ENCODE measurements at places on chromosomes 2 and 18. TPM values are rescaled to one million over a fixed set of nuclear protein-coding genes. Genes with fewer than 3 reads are reported as not detected.

DNA sequence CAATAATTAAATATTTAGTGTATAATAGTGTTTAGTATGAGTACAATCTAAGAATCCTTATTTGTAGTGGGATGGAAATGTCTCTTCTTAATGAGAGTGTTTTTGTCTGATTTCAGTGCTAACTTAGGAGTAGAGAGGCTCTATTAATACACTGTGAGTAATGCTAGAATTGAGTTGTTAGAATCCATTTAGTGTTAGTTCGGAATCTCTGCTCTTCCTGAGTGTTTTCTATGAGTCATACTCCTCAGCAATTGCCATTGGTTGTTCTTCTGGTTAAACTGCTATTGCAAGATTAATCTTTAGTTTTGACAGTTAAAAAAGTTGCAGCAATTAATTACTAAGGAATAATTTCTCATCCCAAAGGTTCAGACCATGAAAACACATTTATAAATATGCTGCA lies 828.6 kb upstream of the POU3F3 start:
- no peak for DNase-seq
- H3K4me1 ChIP-seq, result no peaks in the 10 kb centered on the region
- no peak overlapping the region for H3K4me3 ChIP-seq
- H3K36me3 ChIP-seq, result no peaks in the 10 kb centered on the region
- no peak overlapping the region for H3K27ac ChIP-seq

The SERPINB4 gene
- polyA plus RNA-seq, result not detected

DNA sequence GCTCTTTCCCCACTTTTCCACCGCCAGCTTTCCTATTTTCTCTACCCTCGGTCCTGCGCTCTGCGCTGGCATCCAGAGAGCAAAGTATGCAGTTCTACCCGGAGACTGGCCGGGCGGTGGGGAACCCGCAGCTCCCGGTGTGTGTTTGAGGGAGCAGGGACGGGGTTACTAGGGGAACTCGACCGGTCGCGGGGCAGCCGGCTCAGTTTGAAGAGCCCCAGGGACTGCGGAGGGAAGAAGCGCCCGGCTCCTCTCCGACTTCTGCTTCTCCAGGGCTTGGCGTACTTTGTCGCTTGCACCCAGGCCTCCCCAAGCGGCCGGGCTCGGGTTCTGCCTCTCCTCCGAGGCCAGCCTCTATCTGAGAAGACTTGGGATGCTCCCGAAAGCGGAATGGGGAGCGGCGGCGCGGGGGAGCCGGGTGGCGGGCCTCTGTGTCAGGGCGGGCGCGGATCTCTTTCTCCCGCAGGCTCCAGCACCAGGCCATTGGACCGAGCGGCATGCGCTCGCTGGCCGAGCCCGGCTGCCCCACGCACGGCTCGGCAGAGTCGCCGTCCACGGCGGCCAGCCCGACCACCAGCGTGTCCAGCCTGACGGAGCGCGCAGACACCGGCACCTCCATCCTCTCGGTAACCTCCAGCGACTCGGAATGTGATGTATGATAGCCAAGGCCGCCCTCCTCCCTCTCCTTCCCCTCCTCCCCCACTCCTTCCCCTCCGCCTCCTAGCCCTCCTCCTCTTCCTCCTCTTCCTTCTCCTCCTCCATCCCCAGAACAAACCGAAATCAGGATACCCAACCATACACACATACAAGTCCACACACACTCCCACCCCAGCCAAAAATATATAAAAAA lies 2.8 kb downstream of the SIX3 start:
- H3K27me3 ChIP-seq, result peaks cover 92% of the 10 kb centered on the region
- DNase-seq, result no peak
- no peaks in the 10 kb centered on the region for H3K36me3 ChIP-seq
- H3K4me3 ChIP-seq, result no peak overlapping the region
- H3K27ac ChIP-seq, result no peak overlapping the region

DNA sequence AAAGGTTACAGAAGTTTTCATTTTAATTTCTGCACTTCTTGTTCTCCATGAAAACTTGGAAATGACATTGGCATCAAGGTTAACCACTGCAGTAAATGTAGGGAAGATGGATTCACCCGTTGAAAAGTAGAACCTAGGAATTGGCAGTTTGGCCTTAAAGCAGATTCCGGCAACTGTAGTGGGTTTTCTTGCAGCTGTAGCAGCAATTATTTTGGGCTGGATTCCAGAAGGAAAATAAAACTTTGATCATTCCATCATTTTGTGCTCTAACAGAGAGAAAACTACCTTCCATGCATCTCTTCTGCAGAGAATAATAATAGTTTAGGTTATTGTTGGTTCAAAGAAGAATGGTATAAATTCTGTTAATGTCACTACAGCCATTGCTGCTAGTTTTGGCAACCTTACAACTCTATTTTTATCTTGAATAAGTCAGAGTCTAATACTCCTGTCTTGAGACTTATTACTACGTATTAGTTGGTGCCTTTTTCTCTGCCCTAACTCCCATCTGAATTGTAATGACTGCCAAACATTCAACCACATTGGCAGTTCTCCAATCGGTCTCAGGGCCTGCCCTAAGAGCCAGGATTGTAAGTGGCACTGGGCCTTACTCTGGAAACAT lies 178.1 kb upstream of the PIEZO2 start:
- H3K4me3 ChIP-seq, result no peak overlapping the region
- no peak overlapping the region for H3K27ac ChIP-seq
- H3K36me3 ChIP-seq, result no peaks in the 10 kb centered on the region

DNA sequence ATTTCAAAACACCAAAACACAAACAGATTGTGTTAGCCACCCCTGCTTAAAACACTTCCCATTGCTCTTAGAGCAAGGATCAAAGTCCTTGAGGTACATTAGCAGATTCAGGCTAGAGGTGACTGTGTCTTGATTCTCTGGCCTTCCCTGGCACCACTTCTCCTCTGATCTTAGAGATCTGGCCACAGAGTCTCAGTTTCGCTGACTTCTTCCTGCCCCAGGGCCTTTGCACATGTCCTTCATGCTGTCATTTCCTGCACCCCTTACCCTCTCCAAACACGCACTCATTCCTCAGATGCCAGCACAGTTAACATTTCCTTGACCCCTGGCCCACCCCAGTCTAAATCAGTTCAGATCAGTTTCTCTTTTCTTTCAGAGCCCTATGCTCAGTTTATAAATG lies 16.9 kb downstream of the CXCR4 start:
- no peak for DNase-seq
- H3K4me3 ChIP-seq, result no peak overlapping the region
- no peak overlapping the region for H3K27ac ChIP-seq
- no peaks in the 10 kb centered on the region for H3K27me3 ChIP-seq
- H3K36me3 ChIP-seq, result no peaks in the 10 kb centered on the region
- H3K4me1 ChIP-seq, result peaks cover 11% of the 10 kb centered on the region

- no peaks in the 10 kb centered on the region for H3K4me1 ChIP-seq
- H3K36me3 ChIP-seq, result no peaks in the 10 kb centered on the region
- peaks cover 19% of the 10 kb centered on the region for H3K27me3 ChIP-seq
These were observed at the start of gene CBLN2 for GRCh38 chr18:72544092-72544886. TSS of gene CBLN2 (minus strand) at chr18:72544342. CDS start at chr18:72542160, 2,182 bp downstream.

GRCh38 chr2:194559964-194560363 lies 1097.1 kb upstream of the SLC39A10 start:
- no peak overlapping the region for H3K27ac ChIP-seq
- no peak for DNase-seq
- H3K36me3 ChIP-seq, result no peaks in the 10 kb centered on the region
- H3K4me1 ChIP-seq, result no peaks in the 10 kb centered on the region
- H3K4me3 ChIP-seq, result no peak overlapping the region

- H3K4me1 ChIP-seq, result no peaks in the 10 kb centered on the region
- H3K36me3 ChIP-seq, result no peaks in the 10 kb centered on the region
- peaks cover 8% of the 10 kb centered on the region for H3K27me3 ChIP-seq
- H3K27ac ChIP-seq, result no peak overlapping the region
- no peak for DNase-seq
- no peak overlapping the region for H3K4me3 ChIP-seq
These were observed 129.8 kb downstream of the PXDN start for GRCh38 chr2:1614564-1614963.

The RAB27B gene
- polyA plus RNA-seq, result not detected

DNA sequence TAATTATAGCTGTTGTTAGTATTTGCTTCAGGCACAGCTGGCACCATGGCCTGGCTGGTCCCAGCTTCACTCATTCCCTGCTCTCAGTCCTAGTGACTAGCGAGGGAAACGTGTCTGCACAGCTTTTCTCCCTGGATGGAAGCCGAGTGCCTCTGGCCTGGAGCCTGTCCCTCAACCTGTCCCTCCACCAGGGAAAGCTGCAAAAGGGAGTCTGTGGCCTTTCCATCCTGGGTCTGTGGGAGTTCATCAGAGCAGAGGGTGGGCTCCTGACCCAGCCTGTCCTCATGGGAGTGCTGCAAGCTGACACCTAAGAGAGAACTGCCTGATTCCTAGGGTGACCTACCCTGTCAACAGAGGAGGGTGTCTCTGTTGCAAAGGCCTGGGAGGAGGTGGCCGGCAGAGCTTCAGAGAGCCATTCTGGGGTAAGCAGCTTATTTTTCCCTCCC lies 118.3 kb downstream of the CAPN13 start:
- DNase-seq, result no peak
- no peaks in the 10 kb centered on the region for H3K4me1 ChIP-seq
- H3K27ac ChIP-seq, result no peak overlapping the region
- no peaks in the 10 kb centered on the region for H3K36me3 ChIP-seq
- H3K4me3 ChIP-seq, result no peak overlapping the region

DNA sequence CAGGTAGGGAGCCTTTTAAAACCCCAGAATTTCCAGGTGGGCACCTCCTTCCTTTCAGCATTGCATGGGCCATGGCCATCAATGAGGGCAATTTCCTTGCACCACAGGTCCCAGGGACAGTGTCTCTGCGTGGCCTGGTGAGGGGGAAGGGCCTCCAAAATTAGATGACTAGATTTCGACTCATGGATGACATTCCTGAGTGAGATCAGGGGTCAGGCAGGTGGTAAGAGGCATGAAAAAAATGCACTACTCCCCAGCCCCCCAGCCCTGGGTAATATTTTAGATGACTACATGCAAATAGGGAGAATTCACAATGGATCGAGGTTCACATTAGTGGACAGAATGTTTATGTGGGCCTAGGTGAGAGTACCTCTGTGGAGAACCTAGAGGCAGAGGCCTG lies 19.0 kb upstream of the IGFBP5 start:
- no peaks in the 10 kb centered on the region for H3K4me1 ChIP-seq
- H3K27ac ChIP-seq, result no peak overlapping the region
- H3K36me3 ChIP-seq, result no peaks in the 10 kb centered on the region
- H3K4me3 ChIP-seq, result no peak overlapping the region

- H3K4me3 ChIP-seq, result no peak overlapping the region
- DNase-seq, result no peak
- peaks cover 14% of the 10 kb centered on the region for H3K27me3 ChIP-seq
- no peak overlapping the region for H3K27ac ChIP-seq
- H3K4me1 ChIP-seq, result no peaks in the 10 kb centered on the region
These were observed 386.3 kb downstream of the CTNNA2 start for GRCh38 chr2:79899196-79899595.

The GAD1 gene
- polyA plus RNA-seq, result not detected

The C2orf80 gene
- polyA plus RNA-seq, result not detected

- H3K4me1 ChIP-seq, result peaks cover 35% of the 10 kb centered on the region
- H3K36me3 ChIP-seq, result no peaks in the 10 kb centered on the region
- no peak overlapping the region for H3K27ac ChIP-seq
- no peaks in the 10 kb centered on the region for H3K27me3 ChIP-seq
These were observed 35.4 kb downstream of the B4GALT6 start for GRCh38 chr18:31648966-31649429.

DNA sequence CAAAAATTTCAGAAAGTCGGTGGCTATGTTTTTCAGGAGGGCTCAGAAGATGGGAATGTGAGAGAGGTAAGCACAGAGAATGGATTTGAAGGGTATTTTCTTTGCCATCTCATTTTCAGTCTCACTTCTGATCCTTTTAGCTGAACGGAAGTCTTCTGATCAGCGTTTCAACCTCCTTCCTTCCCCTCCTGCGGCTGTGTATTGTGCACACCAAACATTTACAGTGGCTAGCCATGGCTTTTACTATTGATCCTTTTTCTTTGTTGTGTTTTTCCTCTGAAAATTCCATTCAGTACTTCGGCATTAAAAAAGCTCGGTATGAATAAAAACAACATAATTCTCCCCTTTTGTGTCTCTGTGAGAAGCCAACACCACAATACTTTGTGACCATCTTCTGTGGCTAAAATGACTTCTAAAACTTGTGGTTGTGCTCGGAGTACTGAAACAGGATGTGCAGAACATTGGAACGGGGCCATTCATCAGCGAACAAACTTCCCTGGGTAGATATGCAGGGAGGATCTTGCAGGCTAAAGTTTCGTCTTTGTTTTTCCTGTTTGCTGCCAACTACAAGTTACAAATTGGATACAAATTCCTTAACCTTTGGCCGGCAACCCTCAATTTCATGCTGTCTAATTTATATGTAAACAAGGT lies 260.8 kb upstream of the FAM98A start:
- no peak overlapping the region for H3K4me3 ChIP-seq
- no peak for DNase-seq
- H3K27ac ChIP-seq, result no peak overlapping the region
- H3K4me1 ChIP-seq, result no peaks in the 10 kb centered on the region
- no peaks in the 10 kb centered on the region for H3K36me3 ChIP-seq
- H3K27me3 ChIP-seq, result no peaks in the 10 kb centered on the region

The ST8SIA3 gene
- not detected for polyA plus RNA-seq

GRCh38 chr2:235591231-235591730 lies 97.4 kb downstream of the AGAP1 start:
- peaks cover 18% of the 10 kb centered on the region for H3K4me1 ChIP-seq
- H3K4me3 ChIP-seq, result no peak overlapping the region
- H3K36me3 ChIP-seq, result peaks cover 2% of the 10 kb centered on the region
- H3K27me3 ChIP-seq, result no peaks in the 10 kb centered on the region
- DNase-seq, result no peak
- no peak overlapping the region for H3K27ac ChIP-seq

DNA sequence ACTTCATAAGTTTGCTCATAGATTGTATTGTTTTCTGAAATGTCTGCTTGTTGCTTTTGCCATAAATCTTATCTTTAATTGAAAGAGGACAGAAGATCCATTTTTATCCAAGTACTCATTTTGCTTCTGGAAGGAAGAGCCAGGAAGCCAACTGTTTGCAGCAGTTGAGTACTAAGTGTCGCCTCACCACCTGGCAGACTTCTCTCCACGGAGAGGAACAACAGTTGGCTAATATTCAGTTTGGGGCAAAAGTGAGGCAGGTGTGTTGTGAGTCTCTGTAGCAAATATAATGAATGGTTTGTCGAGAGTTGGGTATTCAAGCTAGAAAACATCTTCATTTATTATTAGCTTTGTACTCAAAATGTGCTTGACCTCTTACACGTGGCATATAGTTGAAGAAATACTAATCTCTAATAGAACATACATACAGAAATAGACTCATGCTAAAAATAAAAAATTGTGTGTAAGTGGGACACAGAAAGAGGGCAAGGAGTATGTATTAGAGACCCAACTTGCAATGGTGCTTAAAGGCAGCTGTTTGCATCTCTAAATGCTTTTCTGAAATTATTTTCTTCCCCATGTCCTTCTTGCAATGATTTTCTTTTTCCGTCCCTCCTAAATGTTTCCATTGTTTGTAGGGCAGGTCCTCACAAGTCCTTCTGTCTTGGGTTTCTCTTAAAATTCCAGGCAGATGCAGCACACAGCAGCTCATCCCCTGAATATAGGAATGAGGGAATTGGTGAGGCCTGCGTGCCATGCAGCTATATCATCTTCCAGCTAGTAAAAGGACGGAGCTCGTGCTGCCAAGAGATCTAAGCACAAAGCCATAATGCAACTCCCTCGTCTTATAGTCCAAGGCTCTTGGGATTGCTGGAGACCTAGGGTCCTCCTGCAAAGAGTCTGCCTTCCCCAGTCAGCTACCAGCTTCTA lies 44.8 kb upstream of the MAP3K20 start:
- no peak overlapping the region for H3K4me3 ChIP-seq
- H3K27ac ChIP-seq, result no peak overlapping the region
- H3K27me3 ChIP-seq, result no peaks in the 10 kb centered on the region
- no peaks in the 10 kb centered on the region for H3K36me3 ChIP-seq

GRCh38 chr2:177885828-177886466 lies 186.6 kb downstream of the PDE11A start:
- no peak overlapping the region for H3K27ac ChIP-seq
- H3K27me3 ChIP-seq, result no peaks in the 10 kb centered on the region
- no peak for DNase-seq
- no peaks in the 10 kb centered on the region for H3K36me3 ChIP-seq
- H3K4me1 ChIP-seq, result peaks cover 3% of the 10 kb centered on the region
- no peak overlapping the region for H3K4me3 ChIP-seq

All from HepG2 (cell line).